ENCODE measurements at places on chromosomes 4 and X. TPM values are rescaled to one million over a fixed set of nuclear protein-coding genes. Genes with fewer than 3 reads are reported as not detected.

SGMS2 gene
- 331 TPM for total RNA-seq

ELK1 gene
- 15.8 TPM for total RNA-seq

XPNPEP2 gene
- not detected for total RNA-seq

AKAP14 gene
- total RNA-seq: 0.64 TPM

MAGEA6 gene
- not detected for total RNA-seq

NPNT gene
- total RNA-seq: 1.1 TPM

DUSP9 gene
- total RNA-seq: 1.5 TPM

GPM6B gene
- 0.21 TPM for total RNA-seq

CHRNA9 gene
- not detected for total RNA-seq

AFM gene
- not detected for total RNA-seq

STPG2 gene
- 0.24 TPM for total RNA-seq

GDPD2 gene
- not detected for total RNA-seq

APELA gene
- not detected for total RNA-seq

SH3TC1 gene
- 55.2 TPM for total RNA-seq

PDZD11 gene
- 21.1 TPM for total RNA-seq

FGF16 gene
- total RNA-seq: not detected

SH3BGRL gene
- 15.2 TPM for total RNA-seq

GABRQ gene
- not detected for total RNA-seq

DOCK11 gene
- 0.48 TPM for total RNA-seq

MAGEA2 gene
- not detected for total RNA-seq

CLNK gene
- not detected for total RNA-seq

IL3RA gene
- total RNA-seq: not detected

C4orf50 gene
- total RNA-seq: not detected

BTK gene
- not detected for total RNA-seq

CT55 gene
- not detected for total RNA-seq

SPANXC gene
- not detected for total RNA-seq

ANK2 gene
- total RNA-seq: 5.8 TPM

BGN gene
- 0.48 TPM for total RNA-seq

GAR1 gene
- 1.7 TPM for total RNA-seq

ITM2A gene
- 1.1 TPM for total RNA-seq

GUCY1A1 gene
- total RNA-seq: 0.64 TPM

ZCCHC4 gene
- total RNA-seq: 11.9 TPM

SPIN2A gene
- total RNA-seq: not detected

HPF1 gene
- total RNA-seq: 10.6 TPM

MAN2B2 gene
- total RNA-seq: 5.8 TPM

GPRASP1 gene
- total RNA-seq: 0.48 TPM

GABRG1 gene
- total RNA-seq: not detected

SLC10A7 gene
- total RNA-seq: 3.9 TPM

CPLX1 gene
- not detected for total RNA-seq

MXRA5 gene
- total RNA-seq: 1.7 TPM

All from tracheal epithelial cell (primary cell).